ENCODE measurements at places on chromosomes 5 and 9. TPM values are rescaled to one million over a fixed set of nuclear protein-coding genes. Genes with fewer than 3 reads are reported as not detected.

DNA sequence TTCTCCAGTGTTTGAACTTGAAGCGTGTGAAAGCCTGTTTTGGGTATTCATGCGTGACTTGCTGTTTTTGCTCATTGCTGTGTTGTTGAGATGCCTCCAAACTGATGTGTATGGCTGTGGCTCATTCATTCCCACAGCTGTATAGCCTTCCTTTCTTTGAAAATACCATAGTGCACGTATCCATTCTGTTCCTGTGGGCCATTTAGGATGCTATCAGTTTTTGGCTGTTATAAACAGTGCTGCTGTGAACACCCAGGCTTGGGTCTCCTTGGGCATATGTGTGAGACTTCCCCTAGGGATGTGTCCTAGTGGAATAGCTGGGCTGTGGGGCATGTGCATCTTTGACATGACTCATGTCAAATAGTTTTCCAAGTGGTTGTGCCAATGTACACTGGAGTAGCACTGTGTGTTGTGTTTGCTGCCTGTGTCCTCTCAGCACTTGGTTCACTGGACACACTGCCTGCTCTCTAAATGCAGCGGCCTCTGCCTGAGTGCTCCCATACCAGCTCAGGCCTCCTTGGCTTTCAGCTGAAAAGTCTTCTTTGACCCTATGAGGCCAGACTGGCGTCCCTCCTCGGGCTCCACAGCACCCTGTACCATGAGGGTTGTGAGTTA is 102.6 kb upstream of the TBC1D2 start:
- DNase-seq: no peak

DNA sequence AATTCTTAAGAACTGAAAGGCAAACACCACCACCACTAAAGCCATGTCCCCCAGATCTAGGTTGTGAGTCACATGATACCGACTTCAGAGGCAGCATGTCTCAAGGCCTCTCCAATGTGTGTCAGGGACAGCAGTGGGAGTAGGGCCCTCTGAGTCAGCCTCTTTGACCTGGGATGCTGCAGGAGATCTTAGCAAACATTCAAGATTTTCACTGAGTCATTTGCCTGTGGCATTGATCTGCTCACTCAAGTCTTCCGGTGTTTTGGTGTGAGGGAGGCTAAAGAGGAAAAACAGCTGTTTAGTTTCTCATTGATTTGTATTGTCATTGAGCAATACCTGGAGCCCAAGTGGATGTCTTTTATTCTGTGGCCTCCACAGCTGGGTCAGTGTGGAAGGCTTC is 36.1 kb downstream of the TMC1 start:
- DNase-seq: peak; percentile 43

Gene PDE6A
- not detected for total RNA-seq

- DNase-seq: peak; percentile 9
Measured at GRCh38 chr9:111148052-111149017, 110.1 kb upstream of the LPAR1 start.

DNA sequence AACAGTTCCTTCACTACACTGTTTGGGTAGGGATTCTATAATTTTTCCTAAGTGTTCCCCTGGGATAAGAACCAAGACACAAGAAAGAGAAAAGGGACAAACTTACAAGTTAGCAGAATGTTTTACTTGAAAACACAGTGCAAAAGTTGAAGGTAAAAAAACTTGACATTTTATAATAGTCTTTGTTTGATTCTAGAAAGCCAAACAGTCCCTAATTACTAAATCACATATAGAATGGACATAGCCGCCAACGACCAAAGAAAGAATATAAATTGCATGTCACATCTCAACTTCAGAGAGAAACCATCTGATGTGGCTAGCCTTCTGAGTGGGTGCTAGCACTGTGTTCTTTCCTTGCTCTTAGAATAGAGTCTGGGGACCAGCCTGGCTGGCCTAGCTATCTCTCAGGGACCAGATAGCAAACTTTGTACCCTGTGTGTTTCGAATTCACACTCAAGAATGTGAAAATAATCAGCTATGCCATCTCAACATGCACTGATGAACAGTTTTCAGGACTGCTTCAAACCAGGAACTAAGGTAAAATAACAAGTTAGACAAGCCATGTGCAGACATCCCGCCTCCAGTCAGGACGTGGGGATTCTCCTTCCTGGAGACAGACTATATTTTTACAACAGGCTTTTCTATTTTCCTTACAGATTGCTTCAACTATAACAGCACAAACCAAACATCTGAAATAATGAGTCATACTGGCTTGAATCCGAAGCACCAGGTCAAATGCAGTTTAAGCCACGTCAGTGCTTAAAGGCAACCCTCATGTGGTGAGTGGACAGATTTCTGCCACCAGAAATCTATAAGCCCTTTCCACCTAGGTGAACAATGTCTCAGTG is 53.7 kb downstream of the LHFPL2 start:
- DNase-seq: peak; percentile 71

Gene SLC25A2
- 0.27 TPM for total RNA-seq

Gene SLC2A6
- 11.6 TPM for total RNA-seq

- no peak for DNase-seq
Measured at GRCh38 chr5:130025511-130025910, 121.2 kb downstream of the CHSY3 start.

Gene UTP15
- total RNA-seq: 47.5 TPM

Gene WNT8A
- not detected for total RNA-seq

- DNase-seq: no peak
Measured at GRCh38 chr9:98567540-98568233, 141.0 kb downstream of the GABBR2 start.

- peak; percentile 52 for DNase-seq
Measured at GRCh38 chr5:63053019-63053638, 474.5 kb downstream of the LRRC70 start.

- DNase-seq: no peak
Measured at GRCh38 chr5:91712718-91713117, 329.6 kb upstream of the ARRDC3 start.

Gene DAPK1
- 166 TPM for total RNA-seq

Gene SPOCK1
- total RNA-seq: 3.3 TPM

Gene NUTM2G
- not detected for total RNA-seq

Gene FAM153A
- total RNA-seq: 4.3 TPM

- DNase-seq: no peak
Measured at GRCh38 chr9:106581973-106582372, 281.0 kb upstream of the ZNF462 start.

Gene PSMD5
- total RNA-seq: 34.2 TPM

Gene ZCCHC10
- total RNA-seq: 25.9 TPM

DNA sequence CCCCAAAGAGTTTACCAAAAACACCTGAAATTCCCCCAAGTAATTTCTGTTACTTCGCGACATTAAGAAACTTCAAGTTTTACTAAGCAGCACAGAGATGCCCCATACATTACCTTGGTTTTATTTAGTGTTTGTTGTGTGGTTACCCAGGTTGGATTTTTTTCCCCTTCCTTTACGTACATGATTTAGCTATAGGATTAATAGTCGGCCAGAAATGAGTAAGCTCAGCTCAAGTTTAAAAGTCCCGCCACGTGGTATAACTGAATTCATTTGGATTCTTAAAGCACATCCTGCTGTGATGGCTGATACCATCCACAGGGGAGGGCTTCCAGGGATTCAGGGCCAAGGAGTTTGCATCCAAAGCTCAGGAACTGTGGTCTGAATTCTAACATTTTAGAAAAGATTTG is 75.9 kb downstream of the DAP start:
- DNase-seq: no peak

DNA sequence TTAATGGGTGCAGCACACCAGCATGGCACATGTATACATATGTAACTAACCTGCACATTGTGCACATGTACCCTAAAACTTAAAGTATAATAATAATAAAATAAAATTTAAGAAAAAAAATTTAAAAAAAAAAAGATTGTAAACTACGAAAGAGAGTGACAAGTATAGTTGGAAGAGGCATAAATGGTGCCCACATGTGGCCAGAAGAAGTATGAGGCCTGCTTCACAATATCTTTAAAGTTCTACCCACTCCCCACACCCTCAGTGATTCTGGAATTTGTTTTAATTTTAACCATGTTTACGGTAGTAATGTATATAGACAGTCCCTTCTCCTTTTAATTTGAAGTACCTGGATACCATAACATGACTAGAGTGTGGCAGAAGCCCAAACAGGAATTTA is 172.7 kb downstream of the CHSY3 start:
- no peak for DNase-seq

DNA sequence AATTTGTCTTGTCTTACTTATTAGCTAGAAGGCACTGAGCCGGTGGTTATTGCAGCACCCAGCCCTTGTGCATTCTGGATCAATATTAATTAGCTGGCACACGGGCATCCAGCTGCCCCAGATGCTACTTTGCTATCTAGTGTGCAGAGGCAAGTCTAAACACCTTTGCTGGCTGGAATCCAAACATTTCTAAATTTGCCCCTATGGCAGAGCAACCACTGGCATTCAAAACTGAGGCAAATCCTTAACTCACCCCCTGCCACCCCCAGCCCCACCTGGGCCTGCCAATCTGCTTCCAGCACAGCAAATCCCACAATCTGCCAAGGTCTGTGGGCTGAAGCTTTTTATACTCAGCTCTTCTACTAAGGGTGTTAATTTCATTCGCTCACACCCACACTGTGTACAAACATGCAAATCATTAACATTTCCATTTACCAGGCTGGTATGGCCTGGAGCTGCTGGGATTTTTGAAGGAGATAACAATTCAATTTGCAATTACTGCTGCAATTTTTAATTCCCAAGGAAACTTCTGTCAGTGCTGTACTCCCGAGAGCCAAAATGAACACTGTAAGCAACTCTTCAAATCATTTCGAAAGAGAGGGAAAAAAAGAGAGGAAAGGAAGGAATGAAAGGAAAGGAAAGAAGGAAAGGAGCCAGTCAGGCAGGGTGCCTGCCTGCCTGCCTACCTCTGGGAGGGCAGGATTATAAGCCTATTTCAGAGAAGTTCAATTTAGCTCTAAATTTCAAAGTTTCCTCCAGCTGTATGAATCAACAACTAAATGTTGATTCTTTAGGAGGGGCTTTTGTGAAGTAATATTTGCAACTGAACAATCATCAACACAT is 35.5 kb downstream of the RAPGEF1 start:
- no peak for DNase-seq

Gene AGXT2
- not detected for total RNA-seq

DNA sequence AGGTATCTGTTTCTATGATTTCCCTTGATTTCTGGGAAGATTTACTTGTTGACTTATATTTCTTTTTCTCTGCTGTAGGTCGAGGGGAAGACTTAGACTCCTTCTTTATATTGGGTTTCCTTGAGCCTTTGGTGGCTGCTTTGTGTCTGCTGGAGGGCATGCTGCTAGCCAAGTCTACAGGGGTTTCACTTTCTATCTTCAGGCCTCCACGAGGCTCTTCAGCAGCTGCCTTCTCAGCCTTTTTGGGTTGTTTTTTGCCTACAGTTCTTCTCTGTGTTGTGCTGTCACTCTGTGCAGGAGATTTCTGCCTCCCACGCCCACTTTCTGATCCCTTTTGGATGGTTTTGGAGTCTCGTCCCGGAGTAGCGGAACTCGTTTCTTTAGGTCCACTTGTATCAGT is 23.2 kb downstream of the LEAP2 start:
- no peak for DNase-seq

GRCh38 chr5:149442563-149443182 is 63.6 kb upstream of the IL17B start:
- peak; percentile 94 for DNase-seq

GRCh38 chr9:85944672-85945071 is 3.7 kb downstream of the NAA35 start:
- DNase-seq: no peak

DNA sequence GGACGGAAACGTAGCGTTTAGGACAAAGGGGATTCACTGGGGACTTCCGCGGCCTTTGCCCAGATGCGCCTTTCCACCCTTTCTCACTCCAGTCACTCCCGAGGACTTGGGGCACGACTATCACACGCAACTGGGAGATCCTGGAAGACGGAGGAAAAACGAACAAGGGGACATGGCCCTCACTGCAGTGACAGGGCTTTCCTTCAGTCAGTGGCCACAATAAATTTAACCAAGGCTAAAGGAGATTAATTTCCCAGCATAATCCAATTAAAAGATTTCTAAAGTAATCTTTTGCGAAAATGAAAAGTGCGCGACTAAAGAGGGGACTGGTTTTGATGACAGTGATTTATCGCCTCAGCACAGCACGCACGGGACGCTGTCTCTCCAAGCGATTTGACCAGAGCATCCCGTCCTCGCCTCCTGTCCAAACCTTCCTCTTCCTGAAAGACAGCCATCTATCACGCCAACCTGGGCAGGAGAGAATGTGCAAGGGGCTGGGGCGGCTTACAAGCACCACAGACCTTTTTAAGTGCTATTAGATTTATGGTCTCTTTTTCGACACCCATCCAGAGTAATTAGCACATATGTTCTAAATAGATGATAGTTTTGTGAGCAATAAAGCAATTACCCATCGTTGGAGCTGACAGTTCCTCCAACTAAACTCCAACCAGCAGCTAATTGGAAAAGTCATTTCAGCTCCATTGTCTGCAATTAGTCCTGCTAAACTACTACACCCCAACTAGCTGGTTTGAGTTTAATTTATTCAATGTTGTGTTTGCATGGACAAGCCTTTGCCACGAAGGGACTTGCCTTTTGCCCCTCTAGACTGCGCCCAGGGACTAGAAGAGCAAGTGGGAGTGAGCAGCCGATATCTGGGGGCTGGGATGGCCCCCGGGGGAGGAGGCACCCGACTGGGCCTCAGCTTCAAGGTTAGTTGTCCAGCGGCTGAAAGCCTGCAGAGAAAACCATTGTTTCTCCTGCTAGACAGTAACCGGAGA is 7.4 kb downstream of the NR2F1-AS1 start:
- DNase-seq: no peak

- DNase-seq: no peak
Measured at GRCh38 chr9:34454571-34455065, 3.8 kb downstream of the FAM219A start.

- DNase-seq: no peak
Measured at GRCh38 chr5:156414391-156414790, 87.4 kb downstream of the SGCD start.

GRCh38 chr5:145902421-145902820 is 29.6 kb upstream of the GRXCR2 start:
- DNase-seq: no peak

GRCh38 chr9:130084337-130084736 is 30.6 kb downstream of the GPR107 start:
- DNase-seq: no peak

Gene TMEM215
- not detected for total RNA-seq

- DNase-seq: no peak
Measured at GRCh38 chr5:107874795-107875194, 204.1 kb upstream of the EFNA5 start.

DNA sequence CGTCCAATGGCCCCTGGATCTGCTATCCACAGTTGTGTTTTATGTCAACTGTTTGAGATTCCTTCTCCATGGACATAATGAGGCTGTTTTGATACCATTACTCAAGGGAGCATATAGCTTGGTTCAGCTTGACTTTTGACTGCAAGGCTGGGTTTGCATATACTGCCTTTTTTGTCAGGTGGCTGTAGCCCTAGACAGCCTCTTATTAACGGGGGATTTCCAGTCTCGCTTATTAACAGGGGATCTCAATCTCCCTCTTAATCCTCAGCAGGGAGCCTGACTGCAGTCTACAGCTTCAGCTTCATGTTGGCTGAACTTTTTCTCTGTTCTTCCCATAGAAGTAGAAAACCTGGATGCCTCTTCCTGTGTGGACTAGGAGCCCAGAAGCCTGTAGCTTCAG is 73.7 kb upstream of the TNC start:
- no peak for DNase-seq
